ENCODE measurements at places on chromosomes 11 and 22.

GRCh38 chr11:118877487-118878162 lies 6.1 kb upstream of the CXCR5 start:
- DNase-seq, result no peak

- no peak for DNase-seq
These were observed 300.5 kb downstream of the MIAT start for GRCh38 chr22:26957897-26958296.

DNA sequence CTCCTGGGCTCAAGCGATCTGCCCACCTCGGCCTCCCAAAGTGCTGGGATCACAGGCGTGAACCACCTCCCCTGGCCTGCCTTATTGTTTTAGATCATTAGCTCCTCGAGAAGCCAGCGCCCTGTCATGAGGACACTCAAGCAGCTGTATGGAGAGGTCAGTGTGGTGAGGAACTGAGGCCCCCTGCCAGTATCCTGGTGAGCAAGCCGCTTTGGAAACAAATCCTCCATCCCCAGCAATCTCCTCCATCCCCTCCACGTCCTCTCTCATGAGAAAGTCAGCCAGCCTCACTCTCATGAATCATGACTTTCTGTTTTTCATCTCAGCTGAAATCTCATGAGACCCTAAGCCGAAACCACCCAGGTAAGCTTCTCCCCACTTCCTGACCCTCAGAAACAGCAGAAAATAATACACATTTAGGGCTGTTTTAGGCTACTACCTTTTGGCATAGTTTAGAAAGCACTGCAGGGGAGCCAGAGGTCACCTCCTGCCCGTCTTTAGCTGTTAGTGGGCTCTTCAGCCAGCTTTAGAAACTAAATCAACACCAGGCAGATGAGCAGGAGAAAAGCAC lies 56.0 kb downstream of the CTTN start:
- no peak for DNase-seq

GRCh38 chr22:44505796-44506354 lies 7.8 kb upstream of the RTL6 start:
- DNase-seq, result no peak

GRCh38 chr22:33081686-33082590 lies 23.8 kb upstream of the SYN3 start:
- DNase-seq, result no peak

DNA sequence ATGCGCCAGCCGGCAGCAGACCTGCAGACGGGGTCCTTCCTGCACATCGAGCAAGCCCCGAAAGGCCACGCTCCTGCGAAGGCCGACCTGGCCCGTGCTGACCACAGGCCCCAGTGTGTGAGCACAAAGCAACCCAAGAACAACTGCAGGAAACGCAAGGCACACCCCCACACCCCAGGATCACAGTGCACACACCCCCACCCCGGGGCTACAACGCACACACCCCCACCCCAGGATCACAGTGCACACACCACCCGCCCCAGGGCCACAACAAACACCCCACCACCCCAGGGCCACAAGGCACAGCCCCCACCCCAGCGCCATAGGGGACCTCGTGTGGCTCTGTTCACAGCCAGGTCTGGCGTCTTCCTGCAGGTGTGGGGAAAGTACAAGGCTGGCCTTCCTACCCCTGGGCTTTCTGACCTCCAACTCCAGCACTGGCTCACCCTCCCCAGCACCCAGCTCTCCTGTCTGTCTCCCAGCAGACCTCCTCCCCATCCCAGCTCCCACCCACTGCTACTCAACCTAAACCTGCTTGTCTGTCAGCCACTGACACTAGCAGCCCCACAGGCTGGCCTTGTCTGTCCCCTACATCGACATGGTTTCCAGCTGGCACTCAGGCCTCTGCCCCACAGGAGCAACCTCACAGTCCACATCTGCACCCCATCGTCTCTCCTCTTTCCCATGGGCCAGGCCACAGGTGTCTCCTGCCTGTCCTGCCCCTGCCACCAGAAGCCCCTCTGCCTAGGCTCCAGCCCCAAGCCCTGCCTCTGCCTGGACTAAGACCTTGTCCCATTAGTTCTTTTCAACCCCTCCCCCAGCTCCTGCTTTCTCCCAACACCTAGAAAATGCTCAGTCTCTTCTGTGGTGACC lies 20.5 kb upstream of the EFCAB6 start:
- DNase-seq, result no peak

GRCh38 chr11:130874955-130875531 lies 41.2 kb downstream of the SNX19 start:
- no peak for DNase-seq

GRCh38 chr11:117016246-117016645 lies 82.0 kb downstream of the SIK3 start:
- DNase-seq, result no peak

- DNase-seq, result no peak
These were observed 39.7 kb downstream of the ADAMTS15 start for GRCh38 chr11:130487924-130488815.

- DNase-seq, result no peak
These were observed 27.2 kb downstream of the MORC2 start for GRCh38 chr22:30941363-30941740.

DNA sequence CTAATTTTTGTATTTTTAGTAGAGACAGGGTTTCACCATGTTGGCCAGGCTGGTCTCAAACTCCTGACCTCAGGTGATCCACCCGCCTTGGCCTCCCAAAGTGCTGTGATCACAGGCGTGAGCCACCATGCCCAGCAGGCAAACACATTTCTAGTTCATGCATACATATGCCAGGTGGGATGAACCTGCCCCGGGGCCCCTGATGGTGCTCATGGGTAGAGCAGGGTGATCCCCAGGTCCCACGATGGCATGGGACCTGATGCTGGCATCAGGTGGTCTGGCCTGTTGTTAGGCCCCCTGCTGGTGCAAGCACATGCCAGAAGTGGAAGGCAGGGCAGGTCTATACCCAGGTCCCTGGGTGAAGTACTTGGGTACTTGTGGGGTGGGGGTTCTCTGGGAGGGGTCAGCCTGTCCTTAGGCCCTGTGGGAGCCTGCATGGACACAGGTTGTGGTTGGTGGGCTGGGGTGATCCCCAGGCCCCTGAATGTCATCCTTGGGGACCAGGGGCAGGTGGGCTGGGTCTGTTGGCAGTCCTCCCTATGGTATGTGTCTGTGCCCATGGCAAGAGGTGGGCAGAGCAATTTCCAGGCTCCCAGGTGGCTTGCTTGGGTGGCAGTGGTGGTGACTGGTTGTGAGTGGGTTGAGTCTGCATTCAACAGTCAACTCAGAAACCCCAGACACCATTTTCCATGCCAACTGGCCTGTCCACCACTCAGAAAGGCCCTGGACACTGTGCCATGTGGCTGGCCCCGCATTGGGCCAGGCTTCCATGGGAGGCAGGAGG lies 9.6 kb upstream of the RGL4 start:
- no peak for DNase-seq

GRCh38 chr11:69962152-69962551 lies 116.0 kb upstream of the ANO1 start:
- no peak for DNase-seq

DNA sequence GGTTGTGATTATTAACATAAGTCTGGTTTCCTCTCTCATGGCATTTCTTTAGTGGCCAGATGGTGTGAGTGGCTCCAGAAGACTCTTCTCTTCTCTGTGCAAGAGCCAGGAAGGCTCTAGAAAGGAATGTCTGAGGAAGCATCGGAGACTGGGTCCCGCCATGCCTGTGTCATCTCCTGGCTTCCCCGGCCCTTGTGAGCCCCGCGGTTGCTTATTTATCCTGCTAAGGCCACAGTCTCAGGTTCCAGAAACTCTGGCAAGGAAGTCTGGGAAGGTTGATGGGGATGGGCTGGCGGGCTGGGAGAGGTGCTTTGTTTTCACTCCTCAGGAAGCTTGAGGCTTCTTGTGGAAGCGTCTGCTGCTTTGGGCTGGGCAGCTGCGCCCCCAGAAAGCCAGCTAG lies 18.9 kb downstream of the BCR start:
- DNase-seq, result no peak

DNA sequence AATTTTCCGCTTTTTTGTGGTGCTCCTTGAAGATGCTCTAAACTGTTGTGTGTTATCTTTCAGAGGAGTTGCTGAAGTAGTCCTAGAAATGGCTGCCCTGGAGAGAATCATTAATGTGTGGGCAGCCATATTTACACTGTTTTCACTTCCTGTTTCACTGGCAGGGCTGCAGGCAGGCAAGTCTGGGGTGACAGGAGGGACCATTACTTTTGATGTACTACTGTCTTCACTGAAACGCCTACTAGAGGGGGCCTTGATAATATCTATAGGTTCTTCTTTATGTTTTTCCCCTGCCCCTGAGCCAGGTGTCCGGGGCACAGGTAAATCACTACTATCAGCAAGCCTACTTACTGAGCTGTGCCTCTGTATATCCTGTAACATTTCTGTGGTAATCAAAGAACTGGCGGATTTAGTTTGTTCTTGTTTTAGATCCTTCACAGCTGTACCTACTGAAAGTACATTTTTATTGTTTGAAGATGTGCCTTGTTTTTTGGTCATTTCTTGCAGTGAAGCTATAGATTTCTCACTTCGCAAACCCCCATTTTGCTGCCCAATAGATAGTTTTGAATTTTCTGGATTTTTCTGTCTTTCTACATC lies 39.7 kb downstream of the ACAT1 start:
- DNase-seq, result peak; percentile 7

DNA sequence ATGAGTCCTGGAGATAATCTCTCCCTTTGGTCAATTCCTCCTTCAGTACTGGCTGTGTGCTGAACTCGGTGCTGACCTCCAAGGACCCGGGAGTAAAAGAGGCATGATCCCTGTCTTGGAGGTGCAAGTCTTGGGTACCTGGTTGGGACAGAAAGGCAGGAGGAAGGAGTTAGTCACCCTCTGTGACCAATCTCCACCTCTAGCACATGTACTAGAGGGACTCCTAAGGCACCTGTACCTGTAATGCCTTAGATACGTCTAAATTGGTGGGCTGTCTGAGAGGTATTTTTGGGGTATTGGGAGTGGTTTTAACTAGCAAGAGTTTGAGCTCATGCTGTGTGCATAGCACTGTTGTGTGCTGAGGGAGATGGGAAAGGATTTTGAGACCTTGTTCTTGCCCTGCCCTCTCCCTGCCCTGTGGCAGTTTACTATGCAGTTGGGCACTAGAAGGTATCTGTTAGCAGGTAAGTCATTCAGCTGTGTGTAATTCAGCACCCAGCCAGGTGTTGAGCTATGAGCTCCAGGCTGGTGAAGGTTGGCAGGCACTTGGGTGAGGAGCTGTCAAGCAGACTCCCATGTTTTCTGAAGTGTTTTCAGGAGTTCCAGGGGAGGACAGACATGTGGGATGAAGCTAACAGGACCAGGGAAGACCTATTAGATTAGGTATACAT lies 2.5 kb downstream of the PANX1 start:
- no peak for DNase-seq

DNA sequence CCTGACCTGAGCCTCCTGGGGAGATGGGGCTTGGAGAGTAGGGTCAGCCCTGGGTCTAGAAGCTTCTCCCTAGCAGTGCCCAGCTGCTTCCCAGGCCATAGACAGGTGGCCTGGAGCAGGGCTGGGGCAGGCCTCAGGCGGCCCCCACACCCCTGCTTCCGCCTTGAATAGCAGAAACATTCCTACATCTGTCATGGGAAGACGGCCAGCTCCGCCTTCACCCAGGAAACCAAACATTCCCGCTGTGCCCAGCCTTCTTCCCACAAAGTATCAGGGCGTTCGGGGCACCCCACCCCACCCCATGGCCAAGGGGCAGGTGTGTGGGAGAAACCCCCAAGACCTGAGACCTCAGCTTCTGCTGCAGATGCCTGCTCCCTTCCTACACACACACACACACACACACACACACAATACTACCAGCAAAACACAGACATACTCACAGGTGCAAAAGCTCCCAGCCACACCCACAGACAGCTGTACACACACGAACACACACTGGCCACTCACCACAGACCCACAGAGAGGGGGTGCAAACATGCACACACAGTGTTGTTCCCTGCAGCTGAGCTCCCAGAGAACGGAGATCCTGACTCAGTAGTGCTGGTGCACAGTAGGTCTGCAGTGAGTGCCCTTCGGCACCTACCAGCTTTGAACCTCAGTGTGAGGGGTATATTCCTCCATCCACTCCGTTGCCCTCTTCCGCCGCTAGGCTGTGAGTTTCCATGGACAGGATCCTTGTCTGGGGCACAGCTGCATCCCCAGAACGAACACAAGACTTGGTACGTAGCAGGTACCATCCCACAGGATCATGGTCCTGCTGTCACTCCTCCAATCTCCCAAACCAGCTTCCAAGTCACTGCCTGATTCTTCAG lies 37.4 kb downstream of the PDGFB start:
- DNase-seq, result no peak

GRCh38 chr11:65456418-65456817 lies 33.8 kb downstream of the NEAT1 start:
- DNase-seq, result no peak

- no peak for DNase-seq
These were observed 1.9 kb upstream of the SSTR3 start for GRCh38 chr22:37213941-37214730.

- no peak for DNase-seq
These were observed 19.9 kb upstream of the CD81 start for GRCh38 chr11:2357246-2357645.

DNA sequence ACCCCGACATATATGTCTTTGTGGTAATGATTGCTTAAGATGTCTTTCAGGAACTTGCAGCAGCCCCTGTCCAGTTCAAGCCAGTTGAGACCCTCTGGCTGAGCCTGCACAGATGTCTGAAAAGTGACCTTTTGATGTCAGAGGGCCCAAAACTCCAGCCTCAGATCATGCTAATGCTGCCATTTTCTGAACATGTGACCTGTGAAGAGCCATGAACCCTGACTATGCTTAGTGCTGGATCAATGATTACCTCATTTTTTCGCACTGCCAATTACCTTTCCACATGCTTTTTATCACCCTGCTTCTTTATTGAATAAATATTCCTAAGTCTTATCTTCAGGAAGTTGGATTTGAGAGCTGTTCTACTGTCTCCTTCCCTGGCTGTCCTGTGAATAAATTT lies 6.9 kb upstream of the CYP2R1 start:
- DNase-seq, result no peak

GRCh38 chr11:123547180-123547579 lies 107.2 kb downstream of the SCN3B start:
- no peak for DNase-seq

DNA sequence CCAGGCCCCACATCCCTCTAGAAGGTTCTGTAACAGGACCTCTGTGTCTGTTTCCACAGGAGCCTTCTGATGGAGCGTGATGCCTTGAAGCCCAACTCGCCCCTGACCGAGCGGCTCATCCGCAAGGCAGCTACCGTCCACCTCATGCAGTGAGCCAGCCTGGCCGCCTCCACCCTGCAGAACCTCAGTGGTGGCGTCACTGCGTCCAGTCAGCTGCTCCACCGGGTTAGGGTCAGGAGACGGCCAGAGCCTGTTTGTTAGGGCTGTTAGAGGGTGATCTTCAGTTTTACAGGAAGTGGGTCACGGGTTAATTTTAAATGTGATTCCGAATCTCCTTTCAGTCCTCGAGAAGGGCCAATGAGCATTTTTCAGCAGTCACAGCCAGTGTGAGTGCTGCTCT lies 3.9 kb upstream of the GTSE1 start:
- DNase-seq, result no peak

GRCh38 chr22:50719814-50720300 lies 18.1 kb upstream of the ACR start:
- DNase-seq, result no peak

Measured in activated CD4-positive, alpha-beta T cell treated with anti-CD3 and anti-CD28 coated beads, Interleukin-10, Interleukin-2, amounts not matched to agents 100 ng/mL and 50 ng/mL, durations not matched to agents 16 hours and 8 hours (primary cell).